Lower leg skin (tissue), 4 donors: ENCODE measurements at places on chromosomes 3 and 15. TPM values are rescaled to one million over a fixed set of nuclear protein-coding genes. Genes with fewer than 3 reads are reported as not detected.

GRCh38 chr15:84988909-84989644, 7.4 kb downstream of the PDE8A start:
- DNase-seq: no peak

The FGF12 gene
- 0.45 TPM for total RNA-seq

DNA sequence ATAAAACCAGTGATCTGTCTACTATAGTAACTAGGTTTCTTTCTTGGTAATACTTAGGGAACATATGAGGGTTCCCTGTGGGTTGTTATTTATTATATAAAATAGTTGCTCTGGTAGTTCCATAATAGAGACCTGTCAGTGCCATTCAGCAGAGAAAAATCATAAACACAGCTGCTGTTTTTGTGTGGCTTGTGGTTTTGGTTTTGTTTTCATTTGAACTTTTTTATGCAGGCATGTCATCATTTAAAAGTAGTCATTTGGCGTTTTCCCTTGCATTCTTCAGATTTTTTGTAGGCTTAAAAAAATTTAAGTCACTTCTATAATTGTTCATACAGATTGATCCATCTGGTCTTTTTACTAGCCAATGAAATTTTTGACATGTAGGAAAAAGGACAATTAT, 47.9 kb downstream of the PIK3CA start:
- DNase-seq: no peak

DNA sequence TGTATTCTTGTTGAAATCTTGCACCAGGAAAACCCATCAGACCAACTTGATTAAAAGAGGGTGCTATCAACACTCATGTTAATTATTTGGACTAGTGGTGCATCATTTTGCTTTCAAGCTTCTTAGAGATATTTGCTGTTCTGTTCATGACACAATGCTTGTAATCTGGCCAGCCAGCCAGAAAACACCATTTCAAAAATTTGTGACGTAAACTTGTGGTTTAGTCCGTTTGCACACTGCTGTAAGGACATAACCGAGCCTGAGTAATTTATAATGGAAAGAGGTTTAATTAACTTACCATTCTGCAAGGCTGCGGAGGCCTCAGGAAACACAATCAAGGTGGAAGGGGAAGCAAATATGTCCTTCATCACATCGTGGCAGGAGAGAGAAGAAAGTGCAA, 374.3 kb upstream of the TGFBR2 start:
- DNase-seq: no peak

- DNase-seq: no peak
These were observed 31.7 kb downstream of the SLC4A7 start for GRCh38 chr3:27452368-27453090.

DNA sequence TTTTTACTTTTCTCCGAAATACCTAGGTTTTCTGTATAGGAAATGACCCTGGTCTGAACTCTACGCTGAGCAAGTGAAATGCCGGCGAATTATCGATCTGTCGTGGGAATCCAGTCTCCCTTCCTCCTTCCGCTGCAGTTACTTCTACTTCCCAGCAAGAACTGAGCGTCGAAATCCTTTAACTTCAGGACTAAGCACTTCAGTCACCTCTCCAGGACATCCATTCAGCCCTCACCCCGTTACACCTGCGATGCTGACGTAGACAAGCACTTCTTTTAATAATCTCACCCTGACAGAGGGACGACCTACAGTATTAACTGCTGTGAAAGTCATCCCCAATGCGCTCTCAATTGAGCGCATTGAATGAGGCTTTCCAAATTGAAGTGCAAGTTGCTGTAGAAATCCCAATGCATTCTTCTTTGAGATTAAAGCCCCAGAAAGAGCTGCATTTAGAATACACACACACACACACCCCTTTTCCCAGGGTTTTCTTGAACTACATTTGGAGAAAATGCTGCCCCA, 1.3 kb downstream of the TOP2B start:
- no peak for DNase-seq

GRCh38 chr3:38655708-38656300, 6.3 kb upstream of the SCN5A start:
- no peak for DNase-seq

DNA sequence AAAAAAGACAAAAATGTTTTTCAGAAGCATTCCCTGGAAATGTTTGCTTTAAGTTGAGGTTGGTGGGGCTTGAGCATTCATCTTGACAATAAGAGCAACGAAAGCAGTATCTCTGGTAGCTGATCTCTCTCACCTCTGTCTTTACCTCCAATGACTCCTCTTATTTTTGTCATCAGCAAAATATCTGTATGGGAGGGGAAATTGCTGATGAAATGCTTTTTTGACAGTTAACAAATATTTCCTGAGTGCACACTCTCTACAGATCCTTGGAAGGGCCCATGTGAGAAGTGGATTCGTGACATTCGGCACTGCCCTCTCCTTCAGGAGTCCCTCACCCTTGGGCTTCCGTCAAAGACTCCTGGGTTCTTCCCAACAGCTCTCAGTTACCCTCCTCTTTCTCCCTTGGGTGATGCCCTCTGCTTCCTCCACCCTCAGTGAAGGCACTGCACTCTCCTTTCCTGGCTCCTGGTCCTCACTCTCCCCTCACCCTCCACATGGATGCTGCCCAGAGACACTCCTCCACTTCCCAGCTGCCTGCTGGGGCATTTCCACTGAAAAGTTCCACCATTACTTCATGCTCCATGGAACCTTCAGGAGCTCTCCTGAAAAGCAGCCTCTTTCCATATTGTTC, 2.9 kb upstream of the CGNL1 start:
- no peak for DNase-seq

GRCh38 chr3:102053375-102053989, 204.2 kb downstream of the NFKBIZ start:
- no peak for DNase-seq

The SSR3 gene
- 72.9 TPM for total RNA-seq

The C3orf52 gene
- total RNA-seq: 118 TPM

- no peak for DNase-seq
These were observed 106.6 kb downstream of the TOP2B start for GRCh38 chr3:25558121-25558520.

The SCAMP5 gene
- 0.46 TPM for total RNA-seq

The PRTG gene
- total RNA-seq: 0.04 TPM

The ZNF80 gene
- not detected for total RNA-seq

DNA sequence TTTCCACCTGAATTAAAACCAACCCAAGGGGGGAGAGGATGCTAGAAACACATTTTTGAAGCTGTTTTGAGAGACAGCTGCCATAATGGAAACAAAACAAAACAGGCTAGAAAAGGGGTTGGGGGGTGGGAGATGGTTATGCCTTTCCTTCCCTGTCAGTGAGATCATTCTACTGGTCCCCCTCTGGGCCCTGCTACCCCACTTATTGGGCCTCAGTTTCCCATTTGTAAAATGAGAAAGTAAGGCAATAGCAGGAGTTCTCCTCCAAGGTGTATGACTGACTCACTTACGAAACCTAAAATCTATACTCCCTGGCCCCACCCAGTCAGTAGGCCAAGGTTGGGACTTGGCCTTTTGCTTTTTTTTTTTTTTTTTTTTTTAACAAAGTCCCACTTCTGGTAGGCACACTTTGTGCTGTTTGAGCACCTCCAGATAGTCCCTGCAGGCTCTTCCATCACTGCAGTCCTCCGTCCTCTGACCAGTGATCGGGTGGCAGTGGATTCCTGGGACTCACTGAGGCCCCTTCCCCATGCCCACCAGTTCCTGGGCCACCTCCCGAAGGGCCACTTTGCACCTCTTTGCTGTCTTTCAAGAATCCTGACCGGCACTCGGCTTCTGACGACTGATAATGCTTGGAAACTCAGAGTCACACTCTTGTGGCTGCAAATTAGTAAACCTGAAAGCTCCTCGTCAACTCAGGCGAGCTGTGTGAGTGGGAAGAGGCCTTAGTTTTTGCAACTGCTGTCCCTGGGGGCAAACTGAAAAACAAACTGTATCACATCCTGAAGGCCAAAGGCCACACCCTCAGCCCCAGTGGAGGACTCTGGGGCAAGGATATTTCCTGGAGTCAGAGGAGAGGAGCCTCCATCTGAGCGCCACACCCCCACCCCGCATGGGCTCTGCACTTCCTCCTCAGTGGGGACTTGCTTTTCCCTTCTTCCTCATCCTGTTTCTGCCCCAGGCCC, 6.7 kb upstream of the PSTPIP1 start:
- peak; percentile 88 for DNase-seq

- peak; percentile 31 for DNase-seq
These were observed 40.2 kb downstream of the ROPN1B start for GRCh38 chr3:126009181-126009580.

The EFHB gene
- total RNA-seq: 0.88 TPM

DNA sequence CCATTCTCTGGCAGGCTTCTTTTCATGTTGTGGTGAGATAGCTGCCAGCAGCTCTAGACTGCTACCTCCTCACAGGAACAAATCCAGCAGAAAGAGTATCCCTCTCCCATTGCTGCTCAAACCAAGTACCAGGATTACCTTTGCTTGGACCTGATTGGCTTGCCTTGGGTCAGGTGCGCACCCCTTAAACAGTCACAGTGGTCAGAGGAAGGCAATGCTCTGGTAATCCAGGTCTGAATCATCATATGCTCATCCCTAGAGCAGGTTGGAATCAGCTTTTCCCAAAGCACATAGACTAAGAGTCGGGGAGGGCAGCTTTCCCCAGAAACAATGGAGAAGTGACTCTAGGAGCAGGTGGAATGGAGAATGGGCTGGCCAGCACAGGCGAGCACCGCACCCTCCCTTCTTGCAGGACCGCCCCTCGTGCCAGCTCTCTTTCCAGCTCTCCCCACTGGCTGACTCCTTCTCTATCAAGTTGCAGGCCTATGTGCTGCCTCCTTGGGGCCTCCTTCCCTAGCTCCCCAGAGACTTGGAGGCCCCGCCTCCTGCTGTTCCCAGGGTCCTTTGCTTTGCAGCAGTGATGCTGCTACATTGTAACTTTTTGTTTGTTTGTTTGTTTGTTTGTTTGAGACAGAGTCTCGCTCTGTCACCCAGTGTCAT, 29.9 kb upstream of the ADPGK start:
- peak; percentile 56 for DNase-seq

DNA sequence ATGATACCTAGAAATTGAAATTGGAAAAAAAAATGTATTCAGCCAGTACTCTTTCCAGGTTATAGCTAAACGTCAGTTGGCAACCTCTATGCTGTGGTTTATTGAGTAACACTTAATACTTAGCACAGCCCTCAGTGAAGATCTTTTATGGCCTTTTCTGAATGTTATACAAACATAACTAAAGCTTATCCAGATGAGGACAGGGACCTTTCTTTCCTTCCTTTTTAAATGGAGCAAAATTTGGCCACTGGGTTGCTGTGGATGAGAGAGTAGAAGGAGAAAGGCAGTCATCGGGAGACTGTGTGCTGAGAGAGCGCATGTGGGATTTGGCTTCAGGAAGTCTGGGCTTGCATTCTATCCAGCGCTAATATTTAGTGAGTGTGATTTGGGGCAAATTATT, 36.1 kb downstream of the IGF1R start:
- no peak for DNase-seq

DNA sequence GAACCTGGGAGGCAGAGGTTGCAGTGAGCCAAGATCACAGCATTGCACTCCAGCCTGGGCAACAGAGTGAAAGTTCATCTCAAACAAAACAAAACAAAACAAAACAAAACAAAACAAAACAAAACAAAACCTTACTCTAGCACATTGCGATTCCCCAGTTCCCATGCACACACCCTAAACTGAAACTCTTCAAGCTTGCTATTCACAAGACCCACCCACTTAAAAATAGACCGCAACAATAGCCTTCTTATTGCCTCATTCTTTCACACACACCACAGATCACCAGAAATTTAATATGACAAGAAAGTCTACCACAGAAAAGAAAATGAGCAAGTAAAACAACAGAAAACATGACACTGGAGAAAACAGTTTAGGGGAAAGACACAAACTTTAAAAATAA, 598.4 kb downstream of the FHIT start:
- no peak for DNase-seq

GRCh38 chr3:161644891-161645635, 148.5 kb downstream of the OTOL1 start:
- peak; percentile 15 for DNase-seq

- no peak for DNase-seq
These were observed 9.0 kb downstream of the ACKR4 start for GRCh38 chr3:132606085-132606484.

- no peak for DNase-seq
These were observed 267.8 kb upstream of the LRRN1 start for GRCh38 chr3:3531476-3531875.

- no peak for DNase-seq
These were observed 11.0 kb upstream of the ADCY5 start for GRCh38 chr3:123459862-123460261.

The WDR53 gene
- total RNA-seq: 10.3 TPM

The SLC2A2 gene
- not detected for total RNA-seq

The PRKCI gene
- 123 TPM for total RNA-seq

- DNase-seq: no peak
These were observed 60.6 kb upstream of the XCR1 start for GRCh38 chr3:46087871-46088270.

The PCOLCE2 gene
- 17.1 TPM for total RNA-seq

The ARHGEF26 gene
- total RNA-seq: 34.7 TPM

The C2CD4A gene
- not detected for total RNA-seq

DNA sequence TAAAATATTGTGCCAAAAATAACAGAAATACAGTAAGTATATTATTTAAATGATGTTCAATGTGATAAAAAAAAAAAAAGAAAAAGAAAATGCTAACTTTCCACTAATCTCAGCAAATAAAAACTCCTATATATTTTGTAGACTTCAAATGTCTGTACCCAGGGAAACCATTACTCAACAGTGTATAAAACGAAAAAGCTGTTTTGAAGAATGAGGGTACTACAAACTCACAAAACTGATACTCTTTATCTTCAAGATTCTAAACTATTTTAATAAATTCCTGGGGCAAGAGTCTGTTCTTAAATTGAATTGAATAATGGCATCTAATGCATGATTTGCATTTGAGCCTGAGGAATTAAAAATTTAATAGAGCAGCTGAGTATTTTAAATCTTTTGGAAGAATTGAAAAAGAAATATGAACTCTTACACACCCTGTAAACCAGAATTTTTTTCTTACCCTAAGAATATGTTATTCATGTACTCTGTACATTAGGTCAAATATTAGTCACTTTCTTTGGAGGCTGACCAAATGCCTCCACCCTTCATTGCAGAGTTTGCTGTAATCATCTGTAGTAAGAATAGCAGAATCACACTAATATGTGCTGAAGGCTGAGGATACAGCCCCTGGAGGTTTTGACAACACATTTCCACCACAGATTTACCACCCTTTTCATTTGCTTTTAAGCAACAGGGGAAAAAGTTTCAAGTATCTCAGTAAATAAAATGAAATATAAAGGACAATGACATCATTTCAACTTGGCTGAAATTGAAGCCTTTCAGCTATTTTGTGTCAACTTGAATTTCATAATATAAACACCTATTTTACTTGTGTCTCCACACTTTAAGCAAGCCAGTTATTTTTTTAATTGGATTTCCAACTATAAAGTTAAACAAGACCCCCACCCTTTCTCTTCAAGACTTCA, 79.7 kb downstream of the FBN1 start:
- DNase-seq: no peak

DNA sequence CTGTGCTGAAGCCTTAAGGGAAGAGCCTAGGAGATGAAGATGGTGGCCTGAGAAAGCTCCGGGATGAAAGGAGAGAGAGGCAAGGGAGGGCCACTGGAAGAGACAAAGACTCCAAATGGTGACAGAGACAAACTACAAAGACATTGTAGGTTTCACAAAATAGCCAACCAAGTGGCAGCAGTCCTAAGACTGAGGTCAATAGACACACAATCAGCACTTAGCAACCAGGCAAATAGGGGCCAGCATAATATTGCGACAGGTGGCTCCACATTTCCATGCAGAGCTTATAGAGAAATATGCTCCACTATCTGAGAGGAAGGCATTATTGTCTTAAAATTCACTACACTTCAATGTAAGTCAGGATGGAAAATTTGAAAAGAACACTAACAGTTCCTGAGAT, 22.1 kb upstream of the MYO5C start:
- no peak for DNase-seq
